ENCODE measurements at places on chromosomes 7 and 10.

DNA sequence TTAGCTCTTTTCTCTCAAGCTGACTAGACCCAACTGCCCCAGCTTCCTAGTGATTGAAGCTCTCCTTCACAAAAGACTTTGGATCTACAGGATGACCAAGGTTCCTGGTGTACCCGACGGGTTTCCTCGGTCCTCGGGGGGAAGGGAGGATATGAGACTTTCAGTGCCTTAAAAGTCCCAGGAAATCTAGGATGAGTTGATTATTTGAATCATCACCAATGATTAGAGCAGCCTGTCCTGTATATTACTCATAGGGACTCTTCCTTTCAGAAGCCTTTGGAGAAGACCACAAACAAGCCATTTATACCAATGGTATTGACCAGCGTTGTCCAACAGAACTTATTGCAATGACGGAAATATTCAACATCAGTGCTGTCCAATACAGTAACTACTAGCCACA is 6.1 kb upstream of the ACTA2 start:
- DNase-seq, result no peak

GRCh38 chr7:3767917-3768777 is 467.1 kb downstream of the SDK1 start:
- DNase-seq, result no peak

DNA sequence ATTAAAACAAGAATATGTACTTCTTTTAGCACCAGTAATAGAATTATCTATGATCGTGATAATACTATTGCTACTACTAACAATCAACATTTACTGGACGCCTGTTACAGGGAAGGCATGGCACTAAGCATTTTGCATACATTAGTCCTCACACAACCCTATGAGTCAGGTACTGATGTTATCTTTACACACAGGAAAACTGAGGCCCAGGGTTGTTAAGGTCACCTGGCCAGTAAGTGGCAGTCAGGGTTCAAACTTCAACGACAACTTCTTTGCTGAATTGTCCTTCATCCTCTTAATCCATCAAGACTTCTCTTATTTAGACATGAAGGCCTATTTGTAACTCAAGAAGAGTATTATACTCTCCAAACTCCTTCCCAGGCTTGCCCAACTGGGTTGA is 41.9 kb upstream of the ACSL5 start:
- DNase-seq, result no peak

- DNase-seq, result no peak
Observed at GRCh38 chr10:77630507-77630848, 7.1 kb downstream of the KCNMA1 start.

- DNase-seq, result no peak
Observed at GRCh38 chr10:102420181-102420713, 389 bp upstream of the FBXL15 start.

DNA sequence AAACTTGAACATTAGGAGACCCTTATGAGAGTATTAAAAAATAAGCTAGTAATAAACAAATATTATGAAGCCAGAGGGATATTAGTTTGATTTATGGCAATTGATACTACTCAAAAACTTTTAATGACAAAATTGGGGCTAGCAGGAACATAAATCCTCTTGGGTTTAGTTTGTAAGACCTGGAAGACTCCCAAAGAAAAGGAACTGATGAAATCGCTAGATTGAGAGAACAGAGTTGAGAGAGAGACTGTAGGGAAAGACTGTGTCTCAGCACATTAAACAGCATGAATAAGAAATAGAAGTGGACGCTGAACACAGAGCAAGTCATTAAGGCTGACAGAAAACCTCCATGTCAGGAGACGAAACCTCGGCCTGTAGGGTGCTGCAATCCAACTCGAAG is 56.4 kb downstream of the ICA1 start:
- peak; percentile 14 for DNase-seq

GRCh38 chr10:71542478-71542877 is 145.8 kb downstream of the CDH23 start:
- DNase-seq, result no peak

GRCh38 chr7:54781134-54781920 is 22.3 kb upstream of the SEC61G start:
- DNase-seq, result no peak

- no peak for DNase-seq
Observed at GRCh38 chr7:40810274-40810673, 675.5 kb downstream of the SUGCT start.

DNA sequence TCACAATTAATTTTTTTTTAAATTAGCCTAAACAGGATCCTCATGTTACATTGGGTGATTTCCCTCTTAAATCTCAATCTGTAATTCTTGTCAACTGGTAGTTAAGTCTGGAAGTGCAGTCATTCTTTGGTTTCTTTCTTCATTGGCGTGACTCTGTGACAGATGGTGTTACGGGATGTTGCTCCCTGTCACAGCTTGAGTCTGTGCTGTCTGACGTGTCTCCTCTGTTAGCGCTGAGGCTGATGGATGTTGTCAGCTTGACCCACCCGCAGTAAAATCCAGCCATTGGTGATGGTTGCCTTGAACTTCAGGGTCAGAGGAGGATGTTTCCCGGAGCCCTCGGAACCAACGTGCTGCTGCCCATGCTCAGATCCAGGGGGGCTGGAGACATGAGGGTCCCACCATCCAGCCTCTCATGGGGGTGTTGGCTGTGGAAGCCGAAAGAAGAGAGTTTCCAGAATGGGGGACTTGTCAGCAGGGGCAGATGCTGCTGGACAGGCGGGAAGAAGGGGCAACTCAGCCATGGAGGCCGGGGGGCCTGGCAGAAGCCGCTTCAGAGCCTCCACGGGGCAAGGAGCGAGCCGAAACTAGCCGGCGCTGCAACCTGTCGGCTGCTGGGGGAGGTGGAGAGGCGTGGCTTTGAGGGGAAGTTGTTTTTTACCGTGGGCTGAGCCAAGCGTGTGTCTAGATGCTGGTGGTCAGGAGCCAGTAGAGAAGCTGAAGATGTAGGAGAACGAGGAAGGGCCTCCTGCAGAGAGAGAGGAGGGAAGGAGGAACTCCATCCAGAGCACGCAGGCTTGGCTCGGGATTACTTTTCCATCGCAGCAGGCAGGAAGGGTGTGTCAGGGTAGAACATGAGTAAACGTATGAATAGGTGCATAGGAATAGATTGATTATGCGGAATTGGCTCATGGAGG is 3.5 kb downstream of the SUN1 start:
- no peak for DNase-seq

- DNase-seq, result no peak
Observed at GRCh38 chr7:18086165-18087025, 58.7 kb upstream of the PRPS1L1 start.

- DNase-seq, result peak; percentile 14
Observed at GRCh38 chr10:15558136-15558535, 161.6 kb downstream of the ITGA8 start.

- DNase-seq, result no peak
Observed at GRCh38 chr7:28853150-28853549, 105.0 kb downstream of the TRIL start.

- no peak for DNase-seq
Observed at GRCh38 chr10:43688348-43688892, 39.7 kb upstream of the ZNF32 start.

- peak; percentile 55 for DNase-seq
Observed at GRCh38 chr7:142859829-142860228, 5.0 kb downstream of the EPHB6 start.

GRCh38 chr10:7580520-7580919 is 86.2 kb downstream of the ITIH5 start:
- DNase-seq, result no peak

GRCh38 chr7:1725199-1725690 is 55.2 kb downstream of the ELFN1 start:
- peak; percentile 65 for DNase-seq

- no peak for DNase-seq
Observed at GRCh38 chr7:156776527-156776926, 116.5 kb downstream of the LMBR1 start.

DNA sequence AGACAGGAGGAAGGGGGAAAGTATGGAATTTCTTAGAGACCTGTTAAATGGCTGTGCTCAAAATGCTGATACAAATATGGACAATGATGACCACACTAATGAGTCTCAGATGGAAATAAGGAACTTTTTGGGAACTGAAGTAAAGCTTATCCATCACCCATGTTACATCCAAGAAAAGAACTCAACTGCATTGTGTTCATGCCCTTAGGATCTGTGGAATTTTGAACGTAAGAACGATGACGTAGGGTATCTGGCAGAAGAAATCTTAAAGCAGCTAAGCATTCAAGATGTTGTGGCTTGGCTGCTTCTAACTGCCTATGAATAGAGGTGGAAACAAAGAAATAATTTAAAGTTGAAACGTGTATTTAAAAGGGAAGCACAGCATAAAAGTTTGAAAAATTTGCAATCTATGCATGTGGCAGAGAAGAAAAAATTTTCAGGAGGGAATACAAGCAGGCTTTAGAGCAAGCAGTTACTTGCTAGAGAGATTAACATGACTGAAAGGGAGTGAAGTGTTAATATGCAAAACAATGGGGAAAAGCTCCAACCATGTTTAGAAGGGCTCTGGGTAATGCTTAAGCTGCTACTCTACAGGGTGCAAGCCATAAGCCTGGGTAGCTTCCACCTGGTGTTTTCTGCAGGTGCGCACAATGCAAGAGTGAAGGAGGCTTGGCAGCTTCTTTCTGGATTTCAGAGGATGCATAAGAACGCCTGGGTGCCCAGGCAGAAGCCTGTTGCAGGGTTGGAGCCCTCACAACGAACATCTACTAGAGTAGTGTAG is 499.7 kb upstream of the SEMA3D start:
- no peak for DNase-seq

- DNase-seq, result no peak
Observed at GRCh38 chr10:125076121-125076825, 84.1 kb downstream of the CTBP2 start.

DNA sequence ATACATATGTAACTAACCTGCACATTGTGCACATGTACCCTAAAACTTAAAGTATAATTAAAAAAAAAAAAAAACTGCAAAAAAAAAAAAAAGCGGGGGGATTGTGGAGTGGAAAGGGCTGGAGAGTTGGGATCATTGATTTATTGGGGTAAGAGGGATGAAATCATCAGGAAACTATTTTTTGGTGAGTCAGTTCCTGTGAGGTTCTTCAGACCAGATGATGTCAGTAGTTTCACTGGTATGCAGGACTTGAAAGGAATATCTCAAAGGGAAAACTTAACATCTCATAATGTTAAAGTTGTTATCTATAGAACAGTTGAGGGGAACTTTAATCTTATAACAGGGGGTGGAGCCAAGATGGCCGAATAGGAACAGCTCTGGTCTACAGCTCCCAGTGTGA is 32.6 kb upstream of the TECTB start:
- DNase-seq, result no peak

DNA sequence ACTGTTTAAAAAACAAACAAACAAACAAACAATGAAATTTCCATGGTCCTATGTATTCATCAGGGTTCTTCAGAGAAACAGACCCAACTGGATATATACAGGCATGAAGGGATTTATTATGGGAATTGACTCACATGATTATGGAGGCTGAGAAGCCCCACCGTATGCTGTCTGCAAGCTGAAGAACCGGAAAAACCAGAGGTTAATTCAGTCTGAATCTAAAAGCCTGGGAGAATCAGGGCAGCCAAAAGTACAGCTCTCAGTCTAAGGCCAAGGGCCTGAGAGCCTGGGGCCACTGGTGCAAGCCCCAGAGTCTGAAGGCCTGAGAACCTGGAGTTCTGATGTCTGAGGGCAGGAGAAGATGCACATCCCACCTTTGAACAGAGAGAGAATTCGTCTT is 163.5 kb downstream of the MDFIC start:
- DNase-seq, result no peak

DNA sequence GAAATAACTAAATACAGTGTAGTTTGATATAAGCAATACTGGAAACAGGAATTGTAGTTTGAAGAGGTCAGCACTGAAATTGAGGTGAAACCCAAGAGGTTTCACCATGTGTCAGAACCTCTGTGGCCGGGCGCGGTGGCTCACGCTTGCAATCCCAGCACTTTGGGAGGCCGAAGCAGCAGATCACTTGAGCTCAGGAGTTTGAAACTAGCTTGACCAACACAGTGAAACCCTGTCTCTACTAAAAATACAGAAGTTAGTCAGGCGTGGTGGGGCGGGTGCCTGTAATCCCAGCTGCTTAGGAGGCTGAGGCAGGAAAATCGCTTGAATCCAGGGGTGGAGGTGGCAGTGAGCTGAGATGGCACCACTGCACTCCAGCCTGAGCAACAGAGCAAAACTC is 13.7 kb downstream of the AHCYL2 start:
- DNase-seq, result no peak

- DNase-seq, result no peak
Observed at GRCh38 chr10:48491392-48492139, 113.3 kb downstream of the ARHGAP22 start.

DNA sequence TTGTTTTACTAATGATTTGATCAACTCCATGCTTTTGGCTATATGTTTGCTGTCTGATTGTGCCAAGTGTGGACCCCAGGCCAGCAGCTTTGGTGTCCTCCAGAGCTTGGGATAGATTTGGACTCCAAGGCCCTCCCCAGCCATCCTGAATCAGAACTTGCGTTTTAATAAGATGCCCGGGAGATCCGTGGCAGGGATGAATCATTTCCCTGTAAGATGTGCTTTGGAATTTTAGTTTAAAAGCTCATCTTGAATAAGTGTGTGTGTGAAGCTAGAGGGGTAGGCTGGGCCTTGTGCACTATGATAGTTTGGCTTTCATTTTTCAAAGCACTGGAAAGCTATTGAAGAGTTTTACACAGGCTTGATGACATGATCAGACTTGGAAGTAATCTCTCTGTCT is 66.2 kb upstream of the SDK1 start:
- no peak for DNase-seq

DNA sequence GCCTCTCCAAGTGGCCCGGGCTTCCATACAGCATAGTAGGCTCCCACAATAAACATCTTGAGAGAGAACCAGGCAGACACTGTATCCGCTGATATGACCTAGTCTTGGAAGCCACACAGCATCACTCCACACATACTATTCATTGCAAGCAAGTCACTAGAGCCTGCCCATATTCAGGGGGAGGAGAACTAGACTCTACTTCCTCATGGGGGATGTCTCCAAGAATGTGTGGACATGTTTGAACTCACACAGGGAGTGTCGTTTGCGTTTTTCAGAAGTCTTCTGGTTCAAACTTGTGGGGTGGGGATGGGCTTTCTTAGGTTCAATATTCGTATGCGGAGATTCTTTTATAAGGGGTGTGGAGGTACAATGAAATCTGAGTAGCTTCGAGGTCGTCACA is 232.6 kb upstream of the HABP2 start:
- DNase-seq, result no peak

All from skeletal muscle cell (primary cell).